ENCODE measurements at places on chromosomes 3 and 15.

- DNase-seq: no peak
These were observed 42.0 kb upstream of the ICE2 start for GRCh38 chr15:60520825-60521368.

DNA sequence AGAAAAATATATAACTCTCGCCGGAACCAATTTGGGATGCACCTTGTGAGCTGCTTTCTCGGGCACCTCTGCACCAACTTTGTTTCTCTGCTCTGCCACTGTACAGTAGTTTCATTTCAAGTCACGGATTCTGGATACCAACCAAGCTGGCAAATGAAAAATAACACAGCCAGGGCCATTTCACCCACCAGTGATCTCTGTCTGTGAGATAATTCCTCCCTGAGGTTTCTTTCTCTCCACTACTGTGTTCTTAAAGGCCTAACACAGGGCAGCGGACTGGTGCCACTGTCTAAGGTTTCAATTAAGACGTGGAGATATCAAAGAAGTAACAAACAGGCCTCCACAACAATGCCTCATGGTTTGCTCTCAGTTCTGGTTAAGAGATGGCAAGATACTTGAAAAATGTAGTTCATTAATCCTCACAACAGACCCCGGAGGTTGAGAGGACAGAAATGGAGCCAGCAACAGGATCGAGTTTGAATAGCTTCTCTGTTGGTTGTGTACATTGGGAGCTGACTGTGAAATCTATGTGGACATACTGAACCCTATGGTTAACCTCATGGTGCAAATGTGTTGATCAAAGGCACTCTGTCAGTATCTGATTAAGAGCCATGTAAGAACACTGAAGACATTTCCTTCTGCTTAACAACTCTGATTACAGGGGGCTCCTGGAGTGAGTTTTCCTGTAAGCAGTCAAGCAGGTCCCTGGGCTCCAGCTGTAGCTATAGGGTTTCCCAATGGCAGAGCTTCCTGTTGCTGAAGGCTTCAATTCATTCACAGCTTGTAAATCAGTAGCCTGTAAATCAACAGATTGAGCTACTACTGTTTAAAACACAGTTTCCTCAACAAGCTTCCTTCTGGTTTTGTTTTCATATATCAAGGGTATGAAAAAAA, 470.5 kb downstream of the EPHA3 start:
- DNase-seq: no peak

- no peak for DNase-seq
These were observed 4.0 kb downstream of the INAFM2 start for GRCh38 chr15:40327457-40327856.

DNA sequence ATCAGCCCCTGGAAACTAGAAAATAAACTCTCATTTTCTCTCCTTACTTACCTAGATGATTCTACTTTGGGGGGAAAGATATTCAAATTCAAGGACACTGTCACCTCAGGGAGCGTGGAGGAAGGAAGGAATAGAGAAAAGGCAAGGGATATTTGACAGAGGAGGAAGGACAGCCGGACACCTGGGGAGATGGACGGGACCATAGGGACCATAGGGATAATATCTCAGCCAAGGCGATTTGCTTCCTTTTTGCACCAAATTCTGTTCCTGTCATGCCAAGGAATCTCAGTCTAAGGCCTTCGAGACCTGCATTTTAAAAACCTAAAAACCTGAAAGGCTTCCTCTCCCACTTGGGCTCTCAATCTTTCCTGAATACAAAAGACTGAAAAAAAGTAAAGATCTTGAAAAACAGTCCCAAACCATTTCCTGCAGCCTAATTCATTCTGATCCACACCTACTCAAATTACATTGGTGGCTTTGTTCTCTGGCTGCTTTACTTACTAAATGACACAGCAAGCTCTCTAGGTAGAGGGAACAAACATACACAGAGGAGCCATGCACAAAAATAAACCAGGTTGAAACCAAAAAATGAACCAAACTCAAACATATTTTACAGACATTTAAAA, 73.9 kb upstream of the SLC24A5 start:
- DNase-seq: no peak

DNA sequence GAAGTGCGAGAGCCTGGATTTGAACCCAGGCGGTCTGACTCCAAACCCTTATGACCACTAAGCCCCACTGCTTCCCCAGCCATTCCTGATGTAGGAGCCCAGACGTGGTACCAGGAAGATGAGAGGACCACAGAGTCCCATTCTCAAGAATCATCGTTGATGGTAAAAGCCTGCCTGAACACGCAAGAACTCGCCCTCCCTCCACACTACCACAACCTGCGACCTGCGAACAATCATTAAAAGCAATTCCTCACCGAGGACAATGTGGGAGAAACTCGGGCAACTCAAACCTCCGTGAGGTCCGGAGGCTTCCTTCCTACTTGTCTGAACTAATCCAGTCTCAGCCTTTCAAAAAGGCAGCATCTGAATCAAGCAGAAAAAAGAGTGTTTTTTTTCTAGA, 10.3 kb downstream of the MAGI1 start:
- no peak for DNase-seq

DNA sequence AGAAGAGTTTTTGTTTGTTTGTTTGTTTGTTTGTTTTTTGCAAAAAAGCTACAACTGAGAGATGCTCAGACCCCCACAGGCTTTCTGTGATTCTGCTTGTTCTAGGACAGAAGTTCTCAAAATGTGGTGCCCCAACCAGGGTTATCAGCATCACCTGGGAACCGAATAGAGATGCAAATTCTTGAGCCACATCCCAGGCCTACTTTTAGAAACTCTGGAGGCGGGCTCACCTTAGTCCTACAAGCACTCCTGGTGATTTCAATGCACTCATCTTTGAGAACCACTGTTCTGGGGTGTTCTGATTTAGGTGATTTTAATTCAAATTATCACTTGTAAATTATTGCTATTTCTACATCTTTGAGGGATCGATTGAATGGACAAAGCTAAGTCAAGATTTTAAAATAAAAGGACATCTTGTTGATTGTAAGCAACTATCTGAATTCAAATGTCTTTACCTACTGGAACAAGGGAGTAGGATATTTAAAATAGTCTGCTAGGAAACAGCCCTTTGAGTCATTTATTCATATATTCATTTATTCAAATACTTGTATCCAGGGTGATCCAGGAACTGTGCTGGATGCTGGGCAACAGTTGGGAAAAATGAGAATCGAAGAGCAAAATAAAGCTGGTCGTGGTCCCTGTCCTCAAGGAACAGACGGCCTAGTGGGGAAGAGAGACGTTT, 44.7 kb upstream of the CADPS start:
- DNase-seq: no peak

- DNase-seq: no peak
These were observed 132.9 kb downstream of the GABRB3 start for GRCh38 chr15:26639966-26640365.

DNA sequence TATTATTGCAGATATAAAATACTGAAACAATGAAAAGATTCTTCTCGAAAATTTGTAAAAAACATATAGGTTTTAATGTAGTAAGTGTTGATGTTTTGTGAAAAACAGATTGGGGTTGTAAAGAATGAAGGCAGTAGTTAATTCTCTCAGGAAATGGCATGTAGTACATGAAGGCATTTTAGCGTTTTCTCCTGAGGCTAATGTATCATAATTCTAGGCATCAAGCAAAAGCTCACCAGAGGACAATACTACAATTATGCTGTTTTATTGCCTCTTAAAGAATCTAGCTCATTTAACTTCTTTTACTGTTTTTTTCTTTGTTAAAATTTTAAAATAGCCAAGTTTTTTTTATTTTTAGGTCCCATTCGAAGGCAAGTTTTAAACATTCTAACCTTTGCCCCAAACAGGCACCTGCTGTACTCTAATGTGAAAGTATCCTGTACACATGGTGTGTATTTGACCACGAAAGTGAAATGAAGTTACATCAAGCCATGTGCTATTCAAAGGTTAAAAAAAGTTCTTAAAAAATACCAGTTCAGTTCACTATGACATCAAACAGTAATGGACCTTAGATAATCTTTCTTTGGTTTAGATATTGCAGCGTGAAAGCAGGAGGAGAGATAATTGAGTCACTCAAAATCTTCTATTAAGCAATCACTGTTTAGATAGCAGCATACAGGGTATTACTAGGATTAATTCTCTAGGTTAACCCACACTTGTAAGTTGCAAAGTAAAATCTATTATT, 163.6 kb downstream of the ECT2 start:
- DNase-seq: no peak

DNA sequence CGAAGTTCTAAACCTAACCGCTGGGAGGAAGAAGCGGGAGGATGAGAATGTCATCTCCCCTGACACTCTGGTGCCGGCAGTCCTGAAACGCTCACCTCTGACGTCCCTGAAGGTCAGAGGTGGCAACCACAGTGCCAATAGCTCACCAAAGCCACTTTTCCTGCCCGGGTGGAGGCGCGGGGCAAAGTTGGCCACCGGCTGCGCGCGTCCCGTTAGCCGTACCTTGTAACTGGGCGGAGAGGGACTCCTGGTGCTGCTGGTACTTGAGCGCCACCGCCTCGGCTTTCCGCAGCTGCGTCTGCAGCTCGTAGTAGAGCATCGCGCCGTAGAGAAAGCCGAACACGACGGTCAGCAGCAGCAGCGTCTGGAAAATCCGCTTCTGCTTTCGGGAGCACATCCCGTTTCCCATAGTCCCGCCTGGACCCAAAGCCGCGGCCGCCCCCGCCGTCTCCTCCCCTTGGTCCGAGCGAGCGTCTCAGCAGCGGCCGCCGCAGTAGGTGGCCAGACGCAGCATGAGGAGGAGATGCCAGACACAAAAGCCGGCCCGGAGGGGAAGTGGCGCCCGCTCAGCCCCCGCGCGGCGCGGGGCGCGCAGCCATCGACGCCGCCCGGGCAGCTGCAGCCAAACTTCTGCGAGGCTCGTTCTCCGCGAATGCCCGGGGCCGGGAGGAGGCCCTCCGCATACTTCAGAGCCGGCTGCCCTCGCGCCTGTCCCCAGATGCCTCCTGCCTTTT, 680 bp downstream of the GOLIM4 start:
- peak; percentile 56 for DNase-seq

DNA sequence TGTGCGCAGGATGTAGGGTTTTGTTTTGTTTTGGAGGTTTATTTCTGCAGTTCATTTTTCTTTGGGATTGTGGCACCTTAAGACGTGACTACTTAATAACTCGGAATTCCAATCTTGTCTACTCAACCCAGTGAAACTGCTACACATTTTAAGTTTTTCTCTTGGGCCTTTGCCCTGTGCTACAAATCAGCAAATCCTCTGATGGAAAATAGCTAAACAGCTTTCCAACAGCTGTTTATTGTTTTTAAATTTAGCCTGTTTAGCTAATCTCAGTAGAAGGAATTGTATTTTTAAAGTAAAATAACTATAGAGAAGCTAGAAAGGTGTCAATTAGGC, 48.4 kb downstream of the OPA1 start:
- DNase-seq: no peak

DNA sequence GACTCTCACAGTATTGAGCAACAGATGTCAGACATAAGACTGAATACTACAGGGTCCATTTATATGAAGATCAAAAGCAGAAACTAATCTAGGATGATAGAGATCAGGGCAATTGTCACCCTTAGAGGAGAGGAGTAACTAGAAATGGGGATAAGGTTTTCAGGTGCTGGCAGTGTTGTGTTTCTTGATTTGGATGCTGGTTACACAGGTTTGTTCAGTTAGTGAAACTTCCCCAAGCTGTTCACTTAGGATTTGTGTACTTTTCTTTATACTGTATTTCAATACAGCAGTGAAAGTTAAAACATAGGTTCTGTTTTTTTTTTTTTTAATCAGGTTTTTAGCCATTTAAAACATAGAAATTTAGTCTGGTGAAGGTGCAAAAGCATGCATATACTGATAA, 39.1 kb upstream of the CMTM7 start:
- no peak for DNase-seq

DNA sequence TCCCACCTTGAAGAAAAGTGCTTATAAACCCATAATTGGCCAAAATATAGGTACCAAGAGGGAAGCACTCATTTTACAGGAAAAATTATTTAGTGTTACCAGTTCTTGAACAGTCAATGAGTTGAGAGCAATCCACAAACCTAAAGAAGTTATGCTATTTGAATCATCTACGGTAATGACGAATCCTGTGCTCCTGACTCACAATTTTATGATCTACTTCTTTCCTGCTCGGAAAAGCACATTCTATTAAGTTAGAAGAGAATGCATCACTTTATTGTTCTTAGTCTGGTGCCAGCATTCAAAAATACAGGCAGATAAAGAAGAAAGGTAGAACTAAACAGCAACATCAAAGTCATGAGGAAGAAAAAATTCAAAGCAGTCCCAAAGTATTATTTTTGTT, 33.2 kb downstream of the CHRM5 start:
- DNase-seq: no peak

DNA sequence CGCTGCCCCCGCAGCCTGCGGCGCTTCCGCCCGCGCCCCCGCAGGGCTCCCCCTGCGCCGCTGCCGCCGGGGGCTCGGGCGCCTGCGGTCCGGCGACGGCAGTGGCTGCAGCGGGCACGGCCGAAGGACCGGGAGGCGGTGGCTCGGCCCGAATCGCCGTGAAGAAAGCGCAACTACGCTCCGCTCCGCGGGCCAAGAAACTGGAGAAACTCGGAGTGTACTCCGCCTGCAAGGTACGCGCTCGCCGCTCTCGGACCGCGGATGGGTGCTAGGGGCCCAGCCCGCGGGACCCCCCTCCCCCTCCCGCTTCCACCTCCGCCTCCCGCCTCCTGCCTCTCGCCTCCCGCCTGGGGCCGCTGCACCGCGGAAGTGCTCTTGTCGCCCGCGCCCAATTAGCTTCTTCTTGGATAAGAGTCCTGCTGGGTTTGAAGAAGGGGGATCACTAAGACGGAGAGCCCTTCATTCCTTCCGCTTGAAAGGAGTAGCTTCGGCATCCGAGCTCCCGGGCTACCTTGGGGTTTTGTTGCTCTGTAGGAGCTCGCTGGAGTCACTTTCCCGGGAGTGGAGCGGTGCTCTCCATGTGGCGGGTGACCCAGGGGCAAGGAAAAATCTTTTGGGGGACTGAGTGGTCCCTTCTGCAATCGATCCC, 426 bp downstream of the KAT2B start:
- DNase-seq: peak; percentile 60

- no peak for DNase-seq
These were observed 35.0 kb upstream of the CAPN3 start for GRCh38 chr15:42324308-42324707.

DNA sequence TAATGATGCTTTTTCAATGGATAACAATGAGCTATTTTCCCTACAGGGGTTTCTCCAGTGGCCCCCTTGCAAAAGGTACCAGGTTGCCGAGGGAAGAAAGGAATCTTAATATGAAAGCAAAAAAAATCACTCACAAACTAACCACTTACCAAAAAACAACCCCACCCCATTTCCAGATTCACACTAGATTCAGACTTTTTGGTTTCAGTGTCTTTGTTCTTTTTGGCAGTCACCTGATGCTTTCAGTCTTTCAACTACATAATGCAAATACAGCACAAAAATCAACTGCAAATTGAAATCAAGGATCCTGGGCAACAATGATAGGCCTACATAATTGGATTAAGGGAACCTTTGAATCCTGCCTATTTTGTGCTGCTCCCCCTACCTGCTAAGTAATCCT, 71.1 kb upstream of the RAP2B start:
- no peak for DNase-seq

Measured in SW 1271 (cell line).